ENCODE measurements at places on chromosomes 5 and 9.

DNA sequence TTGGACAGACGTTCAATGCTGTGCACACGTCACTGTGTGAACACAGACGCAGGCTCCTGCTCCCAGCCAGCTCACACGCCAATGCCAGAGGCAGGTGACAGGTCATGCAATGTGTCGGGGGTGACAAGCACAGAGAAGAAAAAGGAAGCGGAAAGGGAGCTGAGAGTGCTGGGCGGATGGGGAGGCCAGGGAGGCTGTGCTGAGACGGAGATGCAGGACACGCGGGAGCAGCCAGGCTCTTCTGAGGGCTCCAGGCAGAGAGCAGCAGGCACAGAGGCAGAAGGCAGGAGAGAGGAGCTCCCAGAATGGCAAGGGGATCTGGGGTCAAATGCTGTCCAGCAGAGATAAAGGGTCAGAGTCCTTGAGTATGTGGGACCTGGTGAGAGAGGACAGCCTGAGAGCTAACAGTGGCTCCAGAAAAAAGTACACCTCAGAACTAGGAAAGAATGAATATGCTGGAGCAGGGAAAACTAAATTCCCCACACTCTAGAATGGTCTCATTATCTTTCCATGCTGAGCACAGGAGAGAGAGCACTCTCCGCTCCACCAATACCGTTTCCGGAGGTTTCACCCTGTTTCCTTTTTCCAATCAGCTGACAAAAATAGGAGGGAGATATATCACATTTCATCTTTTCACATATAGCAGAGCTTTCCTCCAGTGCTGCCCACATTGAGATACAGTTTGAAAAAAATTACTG lies 32.8 kb upstream of the NSMF start:
- no peak for DNase-seq

DNA sequence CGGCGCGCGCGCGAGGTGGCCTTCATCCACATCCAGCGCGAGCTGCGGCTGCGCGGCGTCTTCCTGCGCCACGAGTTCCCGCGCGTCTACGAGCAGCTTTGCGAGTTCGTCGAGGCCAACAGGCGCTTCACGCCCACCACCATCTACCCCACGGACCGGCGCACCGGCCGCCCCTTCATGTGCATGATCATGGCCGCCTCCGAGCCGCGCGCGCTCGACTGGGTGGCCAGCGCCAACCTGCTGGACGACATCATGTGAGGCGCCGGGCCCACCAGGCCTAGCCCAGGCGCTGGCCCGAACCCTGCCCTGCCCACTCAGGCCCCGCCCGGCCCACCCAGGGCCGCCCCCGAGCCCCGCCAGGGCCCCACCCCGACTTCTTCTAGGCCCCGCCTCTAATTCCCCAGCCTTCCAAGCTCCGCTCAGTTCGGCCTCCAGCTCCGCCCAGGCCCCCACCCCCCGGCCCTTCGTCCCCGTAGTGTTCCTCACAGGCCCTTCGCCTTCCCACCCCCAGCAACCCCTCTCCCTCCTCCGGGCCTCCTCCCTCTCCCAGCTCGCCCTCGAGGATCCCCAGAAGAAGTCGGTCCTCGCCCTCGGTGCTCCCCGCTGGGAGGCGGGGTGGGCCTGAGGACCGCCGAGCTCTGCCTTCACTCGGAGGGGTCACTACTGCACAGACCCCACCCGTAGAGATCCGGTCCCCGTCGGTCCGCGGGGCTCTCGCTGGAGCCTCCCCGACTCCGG lies 2.0 kb upstream of the PHPT1 start:
- DNase-seq: no peak

- DNase-seq: no peak
These were observed 94.4 kb downstream of the VAV2 start for GRCh38 chr9:133897675-133898074.

GRCh38 chr5:166267907-166268306 lies 2023.5 kb upstream of the WWC1 start:
- no peak for DNase-seq

DNA sequence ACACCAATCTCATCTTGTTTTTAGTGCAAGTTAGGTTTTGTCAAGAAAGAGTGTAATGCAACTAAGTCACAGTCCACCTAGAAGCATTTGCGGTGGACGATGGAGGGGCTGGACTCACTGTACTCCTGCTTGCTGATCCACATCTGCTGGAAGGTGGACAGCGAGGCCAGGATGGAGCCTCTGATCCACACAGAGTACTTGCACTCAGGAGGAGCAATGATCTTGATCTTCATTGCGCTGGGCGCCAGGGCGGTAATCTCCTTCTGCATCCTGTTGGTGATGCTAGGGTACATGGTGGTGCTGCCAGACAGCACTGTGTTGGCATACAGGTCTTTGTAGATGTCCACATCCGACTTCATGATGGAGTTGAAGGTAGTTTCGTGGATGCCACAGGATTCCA lies 20.2 kb upstream of the SPZ1 start:
- DNase-seq: no peak

DNA sequence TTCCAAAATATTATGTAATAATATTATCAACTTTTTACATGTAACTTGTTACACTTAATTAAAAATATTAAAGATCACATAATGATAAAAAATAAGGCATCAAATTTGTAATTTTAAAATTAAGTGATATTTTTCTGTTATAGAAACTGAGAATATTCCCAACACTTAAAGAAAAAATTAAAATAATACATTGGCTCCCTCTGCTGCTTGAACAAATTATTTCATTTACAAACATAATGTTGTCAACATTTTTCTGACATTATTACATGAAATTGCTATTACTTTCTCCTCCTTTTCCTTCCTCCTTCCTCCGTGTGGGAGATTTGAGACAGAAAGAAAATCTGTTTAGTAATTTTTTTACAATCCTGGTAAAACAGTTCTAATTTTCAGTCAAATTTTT lies 42.3 kb downstream of the RNF180 start:
- DNase-seq: no peak

- DNase-seq: no peak
These were observed 925.8 kb downstream of the TLE1 start for GRCh38 chr9:80763536-80763935.

DNA sequence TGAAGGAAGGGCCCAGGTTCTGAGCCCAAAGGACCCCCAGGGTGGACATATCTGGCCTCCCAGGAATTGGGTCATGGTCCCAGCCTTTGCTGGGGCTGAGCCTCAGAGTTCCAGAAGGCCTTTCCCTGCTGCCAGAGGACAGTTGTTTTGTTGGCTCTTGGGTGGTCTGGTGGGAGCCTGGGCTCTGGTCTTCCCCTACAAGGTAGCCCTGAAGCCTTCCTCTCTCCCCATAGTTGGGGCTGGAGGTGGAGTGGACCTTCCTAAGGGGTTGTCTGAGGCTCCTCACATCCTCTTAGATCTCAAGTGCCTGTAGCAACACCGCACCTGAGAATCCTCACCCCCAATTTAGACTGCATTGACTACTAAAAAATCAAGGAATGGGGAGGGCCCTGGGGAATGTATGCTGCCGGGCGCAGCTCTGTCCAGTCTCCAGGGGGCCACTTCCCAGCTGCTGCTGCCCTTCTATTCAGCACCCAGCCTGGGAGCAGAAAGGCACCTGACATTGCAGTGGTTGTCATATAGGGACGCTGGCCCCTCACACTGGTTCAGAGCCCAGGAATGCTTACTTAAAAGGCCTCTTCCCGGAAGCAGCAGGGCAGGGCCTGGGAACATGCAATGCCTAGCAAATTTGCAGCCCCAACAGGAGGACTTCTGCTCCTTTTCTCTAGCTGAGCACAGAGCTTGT lies 66.4 kb downstream of the IL31RA start:
- DNase-seq: no peak

GRCh38 chr9:137970686-137971476 lies 93.3 kb downstream of the CACNA1B start:
- DNase-seq: no peak

GRCh38 chr5:122665051-122665450 lies 109.8 kb upstream of the SNX2 start:
- DNase-seq: no peak

DNA sequence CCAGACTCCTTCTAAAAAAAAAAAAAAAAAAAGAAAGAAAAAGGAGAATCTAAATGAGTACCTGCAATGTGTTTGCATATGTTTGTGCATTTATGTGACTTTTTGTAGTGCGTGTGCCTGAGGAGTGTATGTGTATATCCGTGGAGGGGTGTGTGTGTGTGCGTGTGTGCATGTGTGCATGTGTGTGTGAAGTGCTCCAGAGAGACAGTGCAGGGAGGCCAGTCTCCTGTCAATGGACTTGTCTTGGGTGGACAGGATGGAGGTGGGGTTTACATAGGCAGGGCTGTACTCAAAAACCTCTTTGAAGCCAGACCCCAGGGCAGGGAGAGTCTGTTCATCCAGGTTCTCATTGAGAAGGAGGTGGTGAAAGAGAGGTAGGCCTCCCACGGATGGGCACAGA lies 87.1 kb upstream of the MVB12B start:
- no peak for DNase-seq

- no peak for DNase-seq
These were observed 175.9 kb downstream of the ZDHHC21 start for GRCh38 chr9:14517154-14517906.

- DNase-seq: no peak
These were observed 3.9 kb downstream of the HMGCR start for GRCh38 chr5:75340714-75341478.

DNA sequence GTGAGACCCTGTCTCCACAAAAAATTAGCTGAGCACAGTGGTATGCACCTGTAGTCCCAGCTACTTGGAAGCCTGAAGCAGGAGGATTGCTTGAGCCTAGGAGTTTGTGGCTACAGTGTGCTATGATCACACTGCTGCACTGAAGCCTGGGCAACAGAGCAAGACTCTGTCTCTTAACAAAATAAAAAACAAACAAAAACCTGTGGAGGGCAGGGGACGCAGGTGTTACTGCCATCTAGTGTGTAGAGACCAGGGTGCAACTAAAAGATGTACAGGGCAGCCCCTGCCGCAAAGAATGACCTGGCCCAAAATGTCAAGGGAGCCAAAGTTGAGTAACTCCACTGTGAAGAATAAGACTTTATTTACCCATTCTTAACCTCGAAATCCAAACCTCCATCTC lies 27.1 kb downstream of the ASPN start:
- DNase-seq: no peak

- no peak for DNase-seq
These were observed 1.0 kb upstream of the FBXW11 start for GRCh38 chr5:172007175-172008110.

DNA sequence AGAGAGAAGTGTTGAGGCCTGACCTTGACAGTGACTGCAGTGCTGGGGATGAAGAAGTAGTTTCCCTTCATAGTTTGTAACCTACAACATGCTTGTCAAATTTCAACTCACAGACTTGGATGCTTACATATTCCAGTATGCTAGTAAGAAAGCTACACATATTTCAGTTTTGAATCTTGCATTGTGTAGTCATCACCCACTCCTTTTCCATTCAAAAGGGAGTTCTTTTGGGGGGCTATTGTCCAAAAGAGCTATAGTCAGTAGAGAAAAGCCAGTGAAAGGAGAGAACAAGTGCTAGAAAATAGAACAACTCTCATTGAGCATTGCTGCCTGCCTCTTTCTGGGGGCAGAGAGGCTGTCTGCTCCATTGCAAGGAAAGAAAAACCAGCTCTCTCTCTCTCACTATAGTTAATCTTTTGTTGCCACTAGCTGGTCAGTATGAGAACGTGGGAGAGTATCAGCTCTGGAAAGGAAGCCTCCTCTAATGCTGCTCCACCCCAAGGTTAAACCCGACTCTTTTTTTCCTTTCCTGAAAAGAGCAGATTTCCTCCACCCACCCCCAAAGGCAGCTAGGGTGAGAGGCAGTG lies 7.3 kb downstream of the ASTN2 start:
- no peak for DNase-seq

DNA sequence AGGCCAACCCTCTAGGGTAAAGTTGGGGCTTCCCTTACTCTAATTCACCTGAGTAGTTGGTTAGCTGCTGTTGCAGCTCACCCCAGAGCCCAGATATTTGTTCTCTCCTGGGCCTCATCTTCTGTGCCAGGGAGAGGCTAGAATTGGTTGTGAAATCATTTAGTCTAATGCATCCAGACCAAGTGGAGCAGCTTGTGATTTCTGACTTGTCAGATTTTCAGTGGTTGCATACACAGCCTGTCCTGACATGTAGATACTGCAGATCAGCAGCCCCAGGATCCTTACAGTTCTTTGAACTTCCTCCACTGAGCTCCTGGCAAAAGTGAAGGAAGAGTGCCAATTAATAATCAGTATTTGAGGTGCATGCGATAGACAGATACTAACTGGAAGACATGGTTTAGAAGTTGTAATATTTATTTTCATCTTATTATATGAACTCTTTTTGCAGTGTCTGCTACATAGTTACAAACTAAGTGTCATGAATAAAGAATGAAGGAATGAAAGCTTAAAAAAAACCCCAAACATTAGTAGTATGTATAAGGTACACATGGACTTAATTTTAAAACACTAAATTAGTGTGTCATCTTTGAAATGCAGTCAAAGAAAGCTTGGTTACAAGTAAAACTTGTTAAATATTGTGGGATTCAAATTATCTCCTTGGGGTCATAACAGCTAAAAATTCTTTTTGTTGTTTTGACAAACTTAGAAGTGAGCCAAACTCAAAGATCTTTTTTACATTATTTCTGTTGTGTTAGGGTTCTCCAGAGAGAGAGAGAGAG lies 128.5 kb downstream of the VPS13A start:
- no peak for DNase-seq

DNA sequence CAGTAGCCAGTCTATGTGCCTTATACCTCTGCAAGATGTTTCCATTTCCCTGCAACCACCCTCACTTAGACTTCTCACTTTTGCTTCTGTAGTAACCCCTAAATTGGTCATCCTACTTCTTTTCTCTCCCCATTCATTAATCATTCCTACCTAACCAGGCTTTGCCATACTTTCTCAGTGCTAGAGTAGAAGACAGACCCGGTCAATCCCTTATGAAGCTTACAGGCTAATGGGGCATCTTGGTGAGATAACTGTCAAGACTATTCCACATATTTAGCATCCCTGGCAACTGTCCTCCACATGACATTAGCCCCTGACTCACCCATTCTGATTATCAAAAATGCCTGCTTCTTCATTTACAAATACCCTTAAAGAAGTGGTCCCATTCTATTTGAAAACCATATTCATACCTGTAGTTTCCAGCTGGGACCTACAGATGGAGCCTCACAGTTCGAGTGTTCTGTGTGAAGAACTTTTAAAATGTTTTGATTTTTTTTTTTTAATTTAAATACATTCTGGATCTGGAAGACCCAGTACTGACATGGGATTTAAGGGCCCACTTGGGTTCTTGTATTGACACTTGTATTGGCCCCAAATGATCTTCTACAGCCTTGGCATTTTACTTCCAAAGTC lies 21.0 kb downstream of the F2RL2 start:
- no peak for DNase-seq

Data from esophagus squamous epithelium (tissue), 5 donors.